ENCODE measurements at places on chromosomes 16 and 17. TPM values are rescaled to one million over a fixed set of nuclear protein-coding genes. Genes with fewer than 3 reads are reported as not detected.

KRT32 gene
- not detected for total RNA-seq

TMEM106A gene
- 17.0 TPM for total RNA-seq

CDH13 gene
- total RNA-seq: not detected

TBC1D28 gene
- not detected for total RNA-seq

MAFG gene
- total RNA-seq: 35.2 TPM

- no peak for DNase-seq
Measured at GRCh38 chr17:10585529-10585928, 36.1 kb upstream of the MYH2 start.

- DNase-seq: no peak
Measured at GRCh38 chr17:56966338-56966737, 5.5 kb upstream of the COIL start.

DNA sequence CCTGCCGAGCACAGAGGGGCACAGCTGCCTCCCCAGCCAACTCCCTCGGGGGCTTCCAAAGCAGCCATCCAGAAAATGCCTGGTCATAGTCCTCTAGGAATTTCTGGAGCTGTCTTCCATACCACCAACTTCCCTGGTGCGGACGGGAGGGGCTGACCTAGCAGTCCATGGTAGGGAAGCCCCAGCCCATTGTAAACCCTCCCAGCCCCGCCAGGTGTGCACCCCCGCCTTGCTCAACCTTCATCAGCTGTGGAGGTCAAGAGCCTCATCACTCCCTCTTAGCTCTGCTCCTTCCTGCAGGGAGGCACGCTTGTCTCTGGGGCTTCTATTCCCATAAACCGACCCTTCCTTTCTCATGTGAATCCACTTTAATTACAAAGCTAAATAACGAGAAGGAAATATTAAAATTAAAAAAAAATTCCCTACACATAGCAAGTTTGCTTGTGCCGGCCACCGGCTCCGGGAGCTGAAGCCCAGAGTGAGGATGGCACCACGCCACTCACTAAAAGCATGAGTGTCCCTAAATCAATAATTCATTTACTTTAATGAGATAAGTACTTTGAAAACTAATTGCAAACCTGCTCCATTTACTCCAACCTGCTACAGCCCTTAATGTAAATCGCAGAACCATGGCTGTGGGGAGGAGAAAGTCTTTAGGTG, 181.4 kb downstream of the ENGASE start:
- DNase-seq: no peak

- DNase-seq: no peak
Measured at GRCh38 chr17:82603981-82604448, 44.2 kb downstream of the WDR45B start.

DNA sequence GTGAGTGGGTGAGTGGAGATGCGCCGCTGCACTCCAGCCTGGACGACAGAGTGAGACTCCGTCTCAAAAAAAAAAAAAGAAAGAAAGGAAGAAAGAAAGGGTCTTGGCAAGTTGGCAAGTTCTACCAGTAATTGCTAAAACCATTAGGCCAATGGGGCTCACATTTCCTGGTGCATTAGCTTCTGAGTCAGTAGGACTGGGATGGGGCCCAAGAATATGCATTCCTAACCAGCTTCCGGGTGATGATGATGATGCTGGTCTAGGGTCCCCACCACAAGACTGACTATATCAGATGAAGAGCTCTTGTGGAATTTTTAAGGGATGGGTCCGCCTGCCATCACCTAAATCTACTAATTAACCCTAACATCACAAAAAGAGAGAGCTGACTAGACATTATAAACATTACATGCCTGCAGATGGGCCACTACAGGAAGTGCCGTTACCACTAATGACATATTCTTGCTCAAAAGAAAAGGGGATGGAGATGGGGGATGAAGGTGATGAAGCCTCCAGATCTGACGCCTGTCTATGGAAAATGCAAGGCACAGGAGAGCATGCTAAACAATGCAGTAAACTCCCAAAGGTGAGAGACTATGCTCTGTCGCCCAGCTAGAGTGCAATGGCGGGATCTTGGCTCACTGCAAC, 13.1 kb downstream of the MYH11 start:
- no peak for DNase-seq

- no peak for DNase-seq
Measured at GRCh38 chr16:66840883-66841282, 3.3 kb upstream of the CA7 start.

DNA sequence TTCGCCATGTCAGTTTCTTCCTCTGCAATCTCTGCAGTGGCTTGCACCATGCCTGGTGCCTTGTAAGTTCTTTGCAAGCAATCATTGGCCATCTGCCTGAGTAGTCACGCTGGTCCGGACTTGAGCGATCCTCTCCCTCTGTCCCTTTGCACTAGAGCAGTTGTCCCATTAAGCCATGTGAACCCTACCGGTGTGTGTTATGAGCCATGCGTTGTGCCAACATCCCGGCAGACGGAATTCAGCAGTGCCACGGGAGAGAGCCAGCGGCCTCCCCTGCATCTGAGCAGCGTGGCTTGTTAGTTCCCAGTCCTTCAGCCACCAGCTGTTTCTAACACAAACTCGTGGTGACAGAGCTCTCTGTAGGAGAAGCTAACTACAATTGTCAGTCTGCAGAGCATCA, 275.1 kb upstream of the HSBP1 start:
- DNase-seq: no peak

DNA sequence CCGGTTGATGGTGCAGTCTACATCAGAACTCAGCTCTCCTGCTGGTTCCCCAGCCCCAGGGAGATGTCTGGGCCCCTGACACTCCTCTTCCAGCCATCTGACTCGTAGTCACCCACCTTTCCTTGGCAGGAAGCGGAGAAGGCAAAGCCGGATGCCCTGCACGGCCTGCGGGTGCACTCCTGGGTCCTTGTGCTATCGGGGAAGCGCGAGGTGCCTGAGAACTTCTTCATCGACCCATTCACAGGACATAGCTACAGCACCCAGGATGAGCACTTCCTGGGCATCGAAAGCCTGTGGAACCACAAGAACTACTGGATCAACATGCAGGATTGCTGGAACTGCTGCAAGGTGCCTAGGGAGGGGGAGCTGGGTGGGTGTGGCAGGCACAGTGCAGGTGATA, 12.7 kb downstream of the DRC7 start:
- no peak for DNase-seq

DNA sequence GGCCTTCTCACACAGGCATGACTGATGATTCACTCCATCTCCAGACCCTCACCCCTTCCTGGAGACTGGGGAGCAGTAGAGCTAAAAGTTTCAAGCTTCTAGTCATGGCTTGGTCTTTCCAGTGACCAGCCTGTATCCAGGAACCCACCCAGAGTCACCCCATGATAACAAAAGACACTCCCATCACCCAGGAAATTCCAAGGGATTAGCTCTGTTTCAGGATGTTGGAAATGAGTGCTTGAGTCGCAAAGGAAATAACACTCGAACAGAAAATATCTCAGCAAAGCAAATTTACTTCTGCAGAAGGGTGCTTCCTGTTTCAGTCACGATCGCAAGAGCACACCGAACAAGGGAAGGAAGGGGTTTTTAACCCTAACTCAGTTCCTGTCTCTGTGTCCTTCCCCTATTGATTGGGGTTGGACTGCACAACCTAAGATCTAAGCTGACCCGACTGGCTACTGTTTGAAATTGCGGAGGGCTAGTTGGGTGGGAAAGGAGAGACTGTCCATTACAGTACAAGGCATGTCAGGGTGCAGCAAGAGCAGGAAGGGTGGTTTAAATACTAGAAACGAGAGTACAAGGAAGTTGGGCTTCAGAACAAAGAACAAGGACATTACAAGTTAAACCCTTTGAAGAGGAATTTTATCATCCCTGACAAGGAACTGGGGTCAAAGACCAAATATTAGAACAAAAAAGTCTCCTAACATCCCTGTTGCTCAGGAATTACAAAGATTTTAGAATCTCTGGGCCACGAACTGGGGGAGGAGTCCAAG, 224.4 kb upstream of the CACNG5 start:
- DNase-seq: no peak

- DNase-seq: no peak
Measured at GRCh38 chr17:37413875-37414519, 7.3 kb downstream of the TADA2A start.

All from activated naive CD4-positive, alpha-beta T cell treated with anti-CD3 and anti-CD28 coated beads, Interleukin-2, amount 50 U/mL, for 72 hours (primary cell).